ENCODE measurements at places on chromosomes 2 and 18.

DNA sequence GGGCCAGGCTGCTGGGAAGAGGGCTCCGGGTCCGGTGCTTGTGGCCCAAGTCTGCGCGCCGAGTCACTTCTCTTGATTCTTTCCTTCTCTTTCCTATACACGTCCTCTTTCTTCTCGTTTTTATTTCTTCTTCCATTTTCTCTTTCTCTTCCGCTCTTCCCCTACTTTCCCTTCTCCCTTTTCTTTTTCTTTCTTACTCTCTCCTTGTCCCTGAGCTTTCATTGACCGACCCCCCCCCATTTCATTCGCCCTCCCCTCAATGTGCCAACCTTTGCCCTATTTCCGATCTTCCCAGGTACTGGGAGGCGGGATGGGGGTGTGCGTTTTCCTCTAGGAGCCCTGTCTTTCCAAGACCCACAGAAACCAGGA lies 1.8 kb downstream of the ONECUT2 start:
- no peak for DNase-seq

DNA sequence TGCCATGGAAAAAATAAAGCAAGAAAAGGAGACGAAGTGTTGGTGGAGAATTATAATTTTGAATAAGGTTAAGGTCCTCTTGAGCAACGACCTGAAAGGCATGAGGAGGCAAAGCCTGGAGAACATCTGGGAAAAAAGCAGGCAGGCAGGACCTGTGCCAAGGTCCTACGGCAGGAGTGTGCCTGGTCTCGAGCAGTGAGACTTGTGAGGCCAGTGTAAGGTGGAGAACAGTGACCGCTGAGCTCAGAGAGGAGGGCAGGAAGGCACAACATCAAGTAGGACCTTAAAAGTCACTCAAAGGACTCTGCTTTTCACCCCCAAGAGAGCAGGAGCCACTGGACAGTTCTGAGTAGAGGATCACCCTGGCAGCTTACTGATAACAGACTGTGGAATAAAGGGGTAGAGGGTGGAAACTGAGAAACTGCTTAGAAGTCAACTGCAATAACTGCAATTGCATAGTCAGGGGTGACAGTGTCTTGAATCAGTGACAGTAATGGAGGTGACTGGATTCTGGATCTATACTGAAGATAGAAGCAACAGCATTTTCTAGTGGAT lies 3.5 kb downstream of the NOL10 start:
- DNase-seq = no peak

DNA sequence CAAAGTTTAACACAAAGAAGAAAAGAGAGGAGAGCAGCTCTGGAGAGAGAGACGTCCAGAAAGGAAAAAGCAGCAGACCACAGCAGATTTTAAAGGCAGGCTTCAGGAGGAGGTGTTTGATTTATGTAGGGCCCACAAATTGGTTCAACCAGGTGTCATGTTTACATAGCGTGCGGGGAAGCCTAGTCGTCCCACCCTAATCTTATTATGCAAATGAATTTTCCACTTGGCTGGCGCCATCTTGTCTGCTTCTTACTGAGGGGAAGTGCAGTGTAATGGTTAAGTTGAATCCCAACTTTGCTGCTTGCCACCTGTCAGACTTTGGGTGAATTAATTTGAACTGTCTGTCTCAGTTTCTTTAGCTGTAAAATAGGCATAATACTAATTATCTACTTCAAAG lies 282.4 kb upstream of the CYRIA start:
- no peak for DNase-seq

DNA sequence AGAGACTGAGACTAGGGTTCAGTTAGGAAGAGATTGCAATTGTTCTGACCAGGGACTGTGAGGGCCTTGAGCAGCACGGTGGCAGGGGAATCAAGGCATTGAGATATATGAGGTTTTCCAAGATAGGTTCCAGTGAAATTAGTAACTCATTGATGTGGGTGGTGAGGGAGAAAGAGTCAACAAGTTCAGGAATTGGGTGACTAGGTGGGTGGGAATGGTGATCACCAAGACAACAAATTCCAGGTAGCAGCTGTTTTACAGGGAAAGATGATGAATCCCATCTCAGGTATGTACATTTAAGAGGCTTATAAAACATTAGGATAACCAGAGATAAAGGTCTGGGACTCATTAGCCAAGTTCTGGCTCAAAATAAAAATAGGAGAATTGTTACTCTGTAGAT lies 251.5 kb upstream of the MGAT5 start:
- DNase-seq = no peak

DNA sequence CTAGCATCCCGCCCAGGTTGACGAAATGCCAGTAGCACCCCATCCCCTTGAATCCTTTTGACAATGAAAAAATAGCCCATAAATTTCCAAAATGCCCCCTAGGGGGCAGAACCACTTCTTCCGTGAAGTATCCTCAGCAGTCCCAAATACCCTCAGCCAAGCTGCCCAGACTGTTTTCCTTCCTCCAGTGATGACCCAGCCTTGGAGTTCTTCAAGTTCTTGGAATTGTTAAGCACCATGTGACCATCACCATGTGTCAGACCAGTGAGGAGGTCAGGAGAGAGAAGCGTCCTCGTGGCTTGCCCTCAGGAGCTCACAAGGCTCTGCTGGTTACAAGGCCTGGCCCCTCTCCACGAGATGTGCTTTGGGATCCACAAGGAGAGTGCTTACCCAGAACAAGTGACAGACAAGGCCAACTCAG lies 1.4 kb upstream of the SLC23A3 start:
- peak; percentile 35 for DNase-seq

DNA sequence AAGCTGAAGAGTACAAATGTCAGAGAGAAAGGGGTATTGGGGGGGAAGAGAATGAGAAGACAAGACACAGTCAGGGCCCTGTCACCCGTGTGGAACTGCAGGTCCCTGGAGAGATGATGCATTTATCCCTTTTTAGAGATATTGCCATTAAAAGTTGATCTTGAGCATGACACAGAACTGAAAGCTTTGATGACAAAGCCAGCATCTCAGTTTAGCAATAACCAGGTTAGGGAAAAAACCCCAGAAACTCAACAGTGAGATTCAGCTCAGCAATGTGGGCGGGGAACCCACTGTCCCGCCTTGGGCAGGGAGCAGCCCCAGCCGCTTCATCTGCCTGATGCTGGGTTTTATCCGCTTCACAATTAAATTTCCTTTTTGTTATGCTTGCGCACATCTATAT lies 181.1 kb downstream of the NEDD4L start:
- no peak for DNase-seq

GRCh38 chr2:202944816-202945215 lies 32.7 kb downstream of the CARF start:
- DNase-seq = no peak

DNA sequence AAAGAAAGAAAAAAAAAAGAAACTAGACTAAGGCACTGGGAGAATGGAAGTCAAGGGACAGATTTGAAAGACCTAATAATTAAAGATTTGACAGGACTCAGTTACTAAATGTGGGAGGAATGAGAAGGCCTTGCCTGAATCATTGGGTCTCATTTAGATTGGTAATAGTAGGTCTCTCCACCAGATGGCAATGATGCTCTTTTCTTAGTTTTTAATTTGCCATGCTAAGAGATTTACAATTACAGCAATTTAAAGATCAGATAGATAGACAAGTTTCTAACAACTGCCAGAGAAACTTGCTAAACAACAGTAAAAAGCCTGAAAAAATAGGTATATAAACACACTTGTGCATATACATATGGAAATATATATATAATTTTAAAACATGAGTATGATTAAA lies 153.0 kb downstream of the TMEM247 start:
- DNase-seq = no peak

GRCh38 chr18:69759046-69759445 lies 188.6 kb downstream of the CD226 start:
- no peak for DNase-seq

DNA sequence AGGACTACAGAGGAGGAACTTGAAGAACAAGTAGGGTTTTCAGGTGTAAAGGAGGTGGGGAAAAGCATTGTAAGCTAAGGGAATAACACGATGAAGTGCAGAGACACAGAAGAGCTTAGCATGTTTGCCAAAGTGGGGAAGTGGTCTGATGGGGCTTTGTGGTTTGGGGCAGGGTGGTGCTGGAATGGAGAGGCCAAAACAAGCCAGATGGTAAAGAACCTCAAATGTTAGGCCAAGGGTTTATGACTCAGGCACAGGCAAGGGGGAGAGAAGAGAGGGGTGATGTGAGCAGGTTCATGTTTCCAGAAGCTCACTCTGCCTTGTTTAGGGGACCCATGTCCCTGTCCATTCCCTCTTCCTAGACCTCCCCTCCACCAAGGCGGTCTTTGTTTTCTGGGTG lies 104.5 kb upstream of the YWHAQ start:
- DNase-seq = no peak

GRCh38 chr2:120539937-120540718 lies 194.2 kb downstream of the INHBB start:
- DNase-seq = no peak
